H9 (cell line): ENCODE measurements at places on chromosomes 3 and 15. TPM values are rescaled to one million over a fixed set of nuclear protein-coding genes. Genes with fewer than 3 reads are reported as not detected.
A peak's percentile ranks its signal among the peaks of the same experiment; 100 is the strongest.

TLE3 gene
- total RNA-seq: 91.3 and 98.2 TPM in 2 replicates

FAM3D gene
- not detected in 2 replicates for total RNA-seq

MCTP2 gene
- total RNA-seq: 1.3 and 2.0 TPM in 2 replicates

ROBO1 gene
- 62.2 and 62.7 TPM in 2 replicates for total RNA-seq

SLC51B gene
- total RNA-seq: not detected in 2 replicates

ATP8B4 gene
- 0.52 and 0.61 TPM in 2 replicates for total RNA-seq

GOLGA6L9 gene
- 3.9 TPM in 2 replicates for total RNA-seq

ARMC8 gene
- 54.7 and 63.6 TPM in 2 replicates for total RNA-seq

CCDC39 gene
- 0.59 and 0.79 TPM in 2 replicates for total RNA-seq

GRCh38 chr3:13822042-13822441 is 57.8 kb downstream of the WNT7A start:
- H3K4me1 ChIP-seq: no peaks in the 10 kb centered on the region
- H3K27me3 ChIP-seq: no peaks in the 10 kb centered on the region
- no peak overlapping the region for H3K27ac ChIP-seq
- DNase-seq: no peak

GRCh38 chr3:145704020-145704419 is 457.0 kb downstream of the PLOD2 start:
- no peak overlapping the region for H3K4me3 ChIP-seq
- H3K27me3 ChIP-seq: no peaks in the 10 kb centered on the region
- H3K36me3 ChIP-seq: peaks cover under 1% of the 10 kb centered on the region

- no peak overlapping the region for H3K4me3 ChIP-seq
- H3K36me3 ChIP-seq: peaks cover 5% of the 10 kb centered on the region; the same call in 2 of the 3 replicates
- DNase-seq: no peak
These were observed 26.5 kb downstream of the RFTN1 start for GRCh38 chr3:16486951-16487480.

DNA sequence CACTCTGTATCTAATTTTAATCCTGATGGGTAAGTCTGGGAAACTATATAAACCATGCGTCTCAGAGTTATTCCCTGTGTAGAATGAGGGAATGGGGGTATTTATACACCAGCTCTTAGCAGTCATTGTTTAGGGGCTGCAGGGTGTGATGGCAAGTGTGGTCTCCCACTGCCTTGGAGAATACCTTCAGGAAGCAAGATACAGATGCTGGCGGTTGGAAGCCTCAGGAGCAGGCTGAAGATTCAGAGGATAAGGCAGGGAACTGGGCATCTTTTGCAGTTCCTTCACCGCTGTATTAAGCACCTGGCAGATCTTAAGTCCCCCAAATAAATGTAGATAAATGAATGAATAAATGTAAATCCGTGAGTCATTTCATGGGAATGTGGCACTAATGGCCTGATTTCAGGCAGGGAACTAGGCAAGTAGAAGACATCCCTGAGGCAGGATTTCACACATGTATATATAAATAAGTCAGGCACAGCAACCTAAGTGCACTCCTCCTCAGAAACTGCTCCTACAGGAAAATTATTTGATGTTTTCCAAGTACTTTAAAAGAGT is 209.2 kb upstream of the GADL1 start:
- no peaks in the 10 kb centered on the region for H3K27me3 ChIP-seq
- H3K4me1 ChIP-seq: no peaks in the 10 kb centered on the region
- no peak overlapping the region for H3K4me3 ChIP-seq
- DNase-seq: no peak
- no peak overlapping the region for H3K27ac ChIP-seq
- peaks cover 6% of the 10 kb centered on the region for H3K36me3 ChIP-seq

GRCh38 chr3:51933471-51934138 is 8.1 kb downstream of the RRP9 start:
- no peak overlapping the region for H3K4me3 ChIP-seq
- no peak for DNase-seq
- no peaks in the 10 kb centered on the region for H3K27me3 ChIP-seq
- H3K27ac ChIP-seq: no peak overlapping the region

GRCh38 chr3:69491975-69492374 is 106.1 kb upstream of the FRMD4B start:
- no peak overlapping the region for H3K27ac ChIP-seq
- peaks cover 3% of the 10 kb centered on the region; the same call in 1 of the 2 replicates for H3K4me1 ChIP-seq
- no peak for DNase-seq
- no peaks in the 10 kb centered on the region for H3K36me3 ChIP-seq

- no peaks in the 10 kb centered on the region for H3K27me3 ChIP-seq
- no peak for DNase-seq
- H3K4me1 ChIP-seq: peaks cover 6% of the 10 kb centered on the region; the same call in 1 of the 2 replicates
These were observed 25.3 kb upstream of the TGFBR2 start for GRCh38 chr3:30581067-30581585.

DNA sequence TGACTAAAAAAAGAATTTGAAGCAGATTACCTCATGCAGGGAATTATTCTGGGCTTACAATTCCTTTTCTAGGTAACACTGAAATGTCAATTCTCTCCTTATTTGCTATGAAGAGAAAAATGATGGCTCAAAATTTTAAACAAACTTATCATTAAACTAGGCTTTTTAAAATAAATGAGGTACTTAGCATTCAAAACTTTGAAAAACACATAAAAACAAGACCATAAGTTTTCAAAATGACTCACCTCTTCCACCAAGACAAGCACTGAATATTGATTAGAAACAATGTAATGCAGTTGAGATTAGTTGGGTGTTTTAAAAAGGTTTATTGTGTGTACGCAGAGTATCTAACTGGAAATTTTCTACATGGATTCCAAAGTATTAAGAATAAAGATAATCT is 154.6 kb downstream of the ADAM10 start:
- peaks cover 15% of the 10 kb centered on the region for H3K36me3 ChIP-seq
- H3K4me1 ChIP-seq: no peaks in the 10 kb centered on the region
- H3K27me3 ChIP-seq: no peaks in the 10 kb centered on the region
- no peak overlapping the region for H3K27ac ChIP-seq
- H3K4me3 ChIP-seq: no peak overlapping the region

GRCh38 chr3:108396336-108396735 is 100.0 kb downstream of the HHLA2 start:
- no peak overlapping the region for H3K4me3 ChIP-seq
- no peaks in the 10 kb centered on the region for H3K36me3 ChIP-seq
- H3K4me1 ChIP-seq: no peaks in the 10 kb centered on the region; the same call in 1 of the 2 replicates
- no peak overlapping the region for H3K27ac ChIP-seq

- no peaks in the 10 kb centered on the region for H3K27me3 ChIP-seq
- H3K4me1 ChIP-seq: no peaks in the 10 kb centered on the region
- H3K36me3 ChIP-seq: peaks cover 5% of the 10 kb centered on the region; the same call in 2 of the 3 replicates
- H3K27ac ChIP-seq: no peak overlapping the region
- H3K4me3 ChIP-seq: no peak overlapping the region
- no peak for DNase-seq
These were observed 436.0 kb upstream of the PROK2 start for GRCh38 chr3:72220946-72221345.

- H3K27ac ChIP-seq: no peak overlapping the region
- no peaks in the 10 kb centered on the region for H3K4me1 ChIP-seq
- H3K4me3 ChIP-seq: no peak overlapping the region
- H3K27me3 ChIP-seq: no peaks in the 10 kb centered on the region
- H3K36me3 ChIP-seq: peaks cover 9% of the 10 kb centered on the region
- DNase-seq: no peak
These were observed 38.6 kb downstream of the HACD2 start for GRCh38 chr3:123546133-123546755.

- DNase-seq: no peak
- peaks cover 17% of the 10 kb centered on the region; the same call in 1 of the 2 replicates for H3K4me1 ChIP-seq
- no peak overlapping the region for H3K4me3 ChIP-seq
- no peak overlapping the region for H3K27ac ChIP-seq
- H3K27me3 ChIP-seq: no peaks in the 10 kb centered on the region
- peaks cover 90% of the 10 kb centered on the region for H3K36me3 ChIP-seq
These were observed 16.0 kb downstream of the CD200 start for GRCh38 chr3:112348943-112349342.

DNA sequence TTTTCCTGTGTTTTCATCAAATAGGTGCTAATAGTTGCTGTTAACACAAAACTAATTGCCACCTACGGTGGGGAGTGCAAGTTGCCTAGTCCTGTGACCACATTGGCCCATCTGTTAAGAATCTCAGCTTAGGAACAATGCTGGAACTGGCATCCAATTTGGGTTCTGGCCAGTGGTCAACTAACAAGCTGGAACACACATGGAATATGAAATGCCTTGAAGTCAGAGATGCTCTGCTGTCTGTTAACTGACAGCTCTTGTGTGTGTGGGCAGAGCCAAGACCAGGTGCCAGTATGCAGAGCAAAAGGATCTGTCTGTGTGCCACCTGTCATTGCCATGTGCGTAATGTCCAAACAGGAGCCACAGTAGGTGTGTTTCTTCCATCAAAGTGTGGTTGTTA is 460.8 kb downstream of the ROBO2 start:
- H3K4me1 ChIP-seq: no peaks in the 10 kb centered on the region
- H3K4me3 ChIP-seq: no peak overlapping the region
- H3K36me3 ChIP-seq: no peaks in the 10 kb centered on the region
- no peak overlapping the region for H3K27ac ChIP-seq
- H3K27me3 ChIP-seq: no peaks in the 10 kb centered on the region

DNA sequence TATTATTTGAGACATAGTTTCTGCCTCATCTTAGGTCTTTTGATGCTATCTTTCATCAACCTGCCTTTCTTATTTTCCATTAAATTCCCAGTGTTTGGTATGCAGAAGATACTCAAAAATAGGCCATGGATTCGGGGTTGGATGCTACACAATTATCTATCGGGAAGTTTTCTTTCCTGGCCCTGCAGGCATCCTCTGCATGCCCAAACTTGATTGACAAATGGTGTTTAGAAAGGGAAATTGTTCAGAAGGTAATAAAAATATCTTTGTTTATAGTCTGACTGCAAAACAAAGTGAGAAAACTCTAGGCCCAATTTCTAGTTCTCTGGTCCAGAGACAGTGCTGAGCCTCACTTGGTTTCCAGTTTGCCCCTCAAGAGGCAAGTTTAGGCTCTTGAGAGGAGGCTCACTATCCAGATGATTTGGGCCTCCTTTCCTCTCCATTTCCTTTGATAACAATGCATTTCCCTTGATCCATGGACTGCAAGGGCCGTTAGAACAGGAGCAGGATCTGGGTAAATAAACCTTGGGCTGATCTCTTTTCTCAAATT is 157.1 kb upstream of the DPH6 start:
- no peak overlapping the region for H3K27ac ChIP-seq
- H3K4me3 ChIP-seq: no peak overlapping the region
- H3K36me3 ChIP-seq: no peaks in the 10 kb centered on the region
- peaks cover 2% of the 10 kb centered on the region; the same call in 1 of the 2 replicates for H3K4me1 ChIP-seq

GRCh38 chr3:189952272-189952671 is 168.4 kb downstream of the P3H2 start:
- no peak overlapping the region for H3K4me3 ChIP-seq
- no peak for DNase-seq
- no peaks in the 10 kb centered on the region for H3K4me1 ChIP-seq
- no peaks in the 10 kb centered on the region for H3K36me3 ChIP-seq

DNA sequence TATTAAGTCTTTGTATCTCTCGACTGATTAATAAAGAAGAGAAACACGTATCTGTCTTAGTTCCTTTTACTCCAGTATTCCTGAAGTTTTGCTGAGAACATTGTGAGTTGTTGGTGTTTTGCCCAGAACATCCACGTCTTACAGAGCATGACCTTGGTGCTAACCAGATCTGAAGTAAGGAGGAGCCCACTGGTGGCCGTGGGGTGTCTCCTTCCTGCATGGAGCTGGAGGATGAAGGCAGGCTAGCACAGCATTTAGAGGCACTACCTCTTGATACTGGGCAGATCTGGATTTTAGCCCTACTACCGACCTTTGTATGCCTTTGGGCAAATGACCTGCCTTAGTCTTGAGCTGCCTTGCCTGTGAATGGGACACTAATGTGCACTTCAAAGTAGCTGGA is 28.9 kb upstream of the ESYT3 start:
- H3K36me3 ChIP-seq: peaks cover 53% of the 10 kb centered on the region
- peaks cover 23% of the 10 kb centered on the region; the same call in 1 of the 2 replicates for H3K4me1 ChIP-seq
- no peak overlapping the region for H3K4me3 ChIP-seq
- no peaks in the 10 kb centered on the region for H3K27me3 ChIP-seq

GRCh38 chr3:42711491-42712343 is 9.1 kb upstream of the HHATL start:
- H3K4me1 ChIP-seq: no peaks in the 10 kb centered on the region
- H3K27ac ChIP-seq: no peak overlapping the region
- no peaks in the 10 kb centered on the region for H3K36me3 ChIP-seq
- H3K4me3 ChIP-seq: no peak overlapping the region

GRCh38 chr15:25345943-25346342 is 92.9 kb downstream of the UBE3A start:
- H3K36me3 ChIP-seq: peaks cover 12% of the 10 kb centered on the region; the same call in 2 of the 3 replicates
- H3K27ac ChIP-seq: no peak overlapping the region
- H3K4me1 ChIP-seq: peaks cover 4% of the 10 kb centered on the region; the same call in 1 of the 2 replicates

GRCh38 chr3:113249111-113249510 is 37.8 kb downstream of the BOC start:
- H3K27ac ChIP-seq: no peak overlapping the region
- no peaks in the 10 kb centered on the region for H3K36me3 ChIP-seq
- peaks cover 6% of the 10 kb centered on the region; the same call in 1 of the 2 replicates for H3K4me1 ChIP-seq
- H3K4me3 ChIP-seq: no peak overlapping the region

GRCh38 chr3:144164352-144164751 is 192.7 kb downstream of the DIPK2A start:
- DNase-seq: no peak
- no peaks in the 10 kb centered on the region for H3K27me3 ChIP-seq
- no peak overlapping the region for H3K27ac ChIP-seq
- peaks cover 9% of the 10 kb centered on the region for H3K36me3 ChIP-seq
- no peak overlapping the region for H3K4me3 ChIP-seq

DNA sequence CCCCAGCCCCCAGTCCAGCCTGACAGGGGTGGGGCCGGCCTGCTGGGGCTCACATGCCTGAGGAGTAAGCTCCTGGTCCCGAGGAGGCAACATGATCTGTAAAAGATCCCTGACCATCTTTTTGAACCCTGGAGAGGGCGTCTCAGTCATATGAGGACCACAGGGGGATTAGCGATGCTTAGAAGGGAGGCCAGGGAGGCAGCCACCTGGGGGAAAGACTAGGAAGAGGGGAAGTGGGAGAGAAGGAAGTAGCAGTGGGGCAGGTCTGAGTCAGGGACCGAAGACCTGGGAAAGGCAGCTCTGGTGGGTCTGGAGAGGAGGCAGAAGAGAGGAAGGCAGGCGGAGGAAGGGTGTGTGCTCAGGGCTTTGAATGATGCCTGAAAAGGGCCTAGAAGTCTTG is 18.9 kb downstream of the PIF1 start:
- peaks cover 2% of the 10 kb centered on the region; the same call in 1 of the 3 replicates for H3K36me3 ChIP-seq
- peaks cover 8% of the 10 kb centered on the region; the same call in 1 of the 2 replicates for H3K4me1 ChIP-seq
- peak overlapping the region; percentile 72; the same call in 2 of the 3 replicates for H3K4me3 ChIP-seq

DNA sequence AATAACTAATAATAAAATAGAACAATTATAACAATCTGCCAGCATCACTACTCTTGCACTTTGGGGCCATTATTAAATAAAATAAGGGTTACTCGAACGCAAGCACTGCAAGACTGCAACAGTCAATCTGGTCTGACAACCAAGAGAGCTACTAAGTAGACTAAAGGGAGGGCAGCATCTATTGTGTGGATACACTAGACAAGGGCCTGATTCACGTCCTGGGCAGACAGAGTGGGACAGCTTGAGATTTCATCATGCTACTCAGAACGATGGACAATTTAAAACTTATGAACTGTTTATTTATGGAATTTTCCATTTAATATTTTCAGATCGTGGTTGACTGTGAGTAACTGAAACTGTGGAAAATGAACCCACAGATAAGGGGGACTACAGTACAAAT is 39.5 kb downstream of the TNIK start:
- no peak overlapping the region for H3K27ac ChIP-seq
- H3K27me3 ChIP-seq: no peaks in the 10 kb centered on the region
- no peak for DNase-seq
- no peaks in the 10 kb centered on the region; the same call in none of the 2 replicates for H3K4me1 ChIP-seq
- peaks cover 4% of the 10 kb centered on the region; the same call in 1 of the 2 replicates for H3K36me3 ChIP-seq
